ENCODE measurements at places on chromosomes 1 and 21.

DNA sequence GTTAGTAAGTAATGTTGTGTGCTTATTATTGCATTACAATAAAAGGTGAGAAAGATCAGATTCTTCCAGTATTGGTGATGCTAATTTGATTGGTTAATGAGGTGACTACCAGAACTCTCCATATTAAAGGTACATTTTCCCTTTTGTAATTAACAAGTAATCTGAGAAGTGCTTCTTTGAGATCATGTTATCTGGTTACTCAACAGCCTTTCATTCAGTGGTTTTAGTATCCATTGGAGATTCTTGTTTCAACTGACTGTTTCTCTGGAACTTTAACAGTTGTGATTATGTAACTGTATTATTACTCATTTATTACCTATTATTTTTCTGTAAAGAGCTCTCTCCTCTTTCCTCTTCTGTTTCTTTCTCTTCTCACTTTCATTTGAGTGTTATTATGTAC lies 86.7 kb downstream of the PEX14 start:
- DNase-seq = no peak

- DNase-seq = no peak
Observed at GRCh38 chr1:63797056-63797726, 23.4 kb downstream of the ROR1 start.

DNA sequence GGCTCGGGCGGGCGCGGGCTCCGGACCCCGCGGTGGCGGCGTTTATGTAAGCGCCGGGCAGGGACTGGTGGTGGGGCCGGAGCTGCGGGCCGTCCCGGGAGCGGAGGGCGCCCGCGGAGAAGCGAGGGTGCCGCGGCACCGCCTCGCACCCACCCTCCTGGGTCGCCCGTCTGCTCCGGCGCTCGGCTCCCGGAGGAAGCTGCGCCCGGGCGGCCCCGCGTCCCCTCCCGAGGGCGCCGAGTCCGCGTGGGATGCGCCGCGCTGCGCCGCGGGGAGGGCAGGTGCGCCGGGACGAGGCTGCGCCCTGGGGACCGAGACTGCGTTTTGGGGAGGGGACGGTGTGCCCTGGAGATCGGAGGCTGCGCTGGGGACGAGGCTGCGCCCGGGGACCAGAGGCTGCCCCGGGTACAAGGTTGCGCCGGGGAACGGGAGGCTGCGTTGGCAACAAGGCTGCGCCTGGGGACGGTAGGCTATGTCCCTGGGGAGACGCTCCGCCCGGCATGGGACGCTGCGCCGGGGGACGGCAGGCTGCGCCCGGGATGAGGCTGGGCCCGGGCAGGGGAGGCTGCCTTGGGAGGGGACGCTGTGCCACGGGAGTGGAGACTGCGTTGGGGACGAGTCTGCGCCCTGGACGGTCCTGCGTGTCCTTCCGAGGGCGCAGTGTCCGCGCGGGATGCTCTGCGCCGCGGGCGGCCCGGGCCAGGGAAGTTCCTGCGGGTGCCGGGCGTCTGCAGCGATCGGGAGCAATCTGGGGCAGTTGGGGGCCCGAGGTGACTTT lies 627 bp downstream of the ADARB1 start:
- peak; percentile 47 for DNase-seq

- no peak for DNase-seq
Observed at GRCh38 chr1:159827549-159827948, 876 bp downstream of the SLAMF8 start.

DNA sequence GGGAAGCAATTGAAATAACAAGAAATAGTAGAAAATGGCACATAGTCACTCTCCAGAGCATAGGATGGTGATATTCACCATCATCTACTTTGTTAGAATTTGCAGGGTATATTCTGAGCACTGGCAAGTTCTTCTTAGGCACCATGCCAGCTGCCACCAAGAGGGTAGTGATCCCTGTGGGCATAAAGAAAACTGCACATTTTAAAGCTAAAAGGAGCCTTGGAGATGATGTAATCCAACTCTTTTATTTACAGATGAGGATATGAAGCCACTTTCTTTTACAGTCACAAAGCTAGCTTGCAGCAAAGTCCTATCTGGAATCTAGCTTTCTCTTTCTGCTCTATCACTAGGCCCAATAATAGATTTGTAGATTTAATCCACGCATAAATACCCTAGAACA lies 69.0 kb downstream of the PTGER3 start:
- DNase-seq = no peak

DNA sequence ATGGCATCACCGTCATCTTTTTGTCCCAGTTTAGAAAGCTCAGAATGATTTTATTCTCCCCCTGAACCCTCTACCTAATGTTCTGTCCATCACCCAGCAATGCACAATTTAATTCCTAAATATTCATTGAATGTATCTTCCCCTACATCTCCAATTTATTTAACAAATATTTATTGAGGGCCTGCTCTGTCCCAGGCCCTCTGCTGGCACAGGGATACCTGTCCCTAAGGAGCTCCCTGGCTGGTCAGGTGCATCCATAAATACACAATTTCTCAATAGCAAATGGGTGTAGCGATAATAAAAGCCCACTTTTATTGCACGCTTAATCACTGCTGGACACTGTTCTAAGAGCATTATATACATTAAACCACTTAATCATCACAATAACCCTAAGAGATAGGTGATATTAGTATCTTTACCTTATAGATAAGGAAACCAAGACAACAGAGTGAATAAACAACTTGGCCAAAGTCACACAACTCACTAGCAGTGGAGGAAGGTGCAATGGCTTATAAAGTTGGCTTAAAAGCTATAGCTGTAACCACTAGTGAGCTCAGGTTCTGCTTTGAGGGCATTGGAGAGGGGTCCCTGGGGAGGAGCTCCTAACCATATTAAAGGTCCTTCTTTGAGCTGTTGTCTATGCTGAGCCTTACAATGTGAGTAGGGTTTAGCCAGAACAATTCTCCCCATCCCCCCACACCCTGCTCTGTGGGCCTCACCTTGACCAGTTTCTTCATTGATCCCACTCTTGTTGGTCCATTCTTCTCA lies 126.3 kb upstream of the JUN start:
- no peak for DNase-seq

GRCh38 chr1:160309571-160309970 lies 24.6 kb upstream of the PEX19 start:
- DNase-seq = no peak

DNA sequence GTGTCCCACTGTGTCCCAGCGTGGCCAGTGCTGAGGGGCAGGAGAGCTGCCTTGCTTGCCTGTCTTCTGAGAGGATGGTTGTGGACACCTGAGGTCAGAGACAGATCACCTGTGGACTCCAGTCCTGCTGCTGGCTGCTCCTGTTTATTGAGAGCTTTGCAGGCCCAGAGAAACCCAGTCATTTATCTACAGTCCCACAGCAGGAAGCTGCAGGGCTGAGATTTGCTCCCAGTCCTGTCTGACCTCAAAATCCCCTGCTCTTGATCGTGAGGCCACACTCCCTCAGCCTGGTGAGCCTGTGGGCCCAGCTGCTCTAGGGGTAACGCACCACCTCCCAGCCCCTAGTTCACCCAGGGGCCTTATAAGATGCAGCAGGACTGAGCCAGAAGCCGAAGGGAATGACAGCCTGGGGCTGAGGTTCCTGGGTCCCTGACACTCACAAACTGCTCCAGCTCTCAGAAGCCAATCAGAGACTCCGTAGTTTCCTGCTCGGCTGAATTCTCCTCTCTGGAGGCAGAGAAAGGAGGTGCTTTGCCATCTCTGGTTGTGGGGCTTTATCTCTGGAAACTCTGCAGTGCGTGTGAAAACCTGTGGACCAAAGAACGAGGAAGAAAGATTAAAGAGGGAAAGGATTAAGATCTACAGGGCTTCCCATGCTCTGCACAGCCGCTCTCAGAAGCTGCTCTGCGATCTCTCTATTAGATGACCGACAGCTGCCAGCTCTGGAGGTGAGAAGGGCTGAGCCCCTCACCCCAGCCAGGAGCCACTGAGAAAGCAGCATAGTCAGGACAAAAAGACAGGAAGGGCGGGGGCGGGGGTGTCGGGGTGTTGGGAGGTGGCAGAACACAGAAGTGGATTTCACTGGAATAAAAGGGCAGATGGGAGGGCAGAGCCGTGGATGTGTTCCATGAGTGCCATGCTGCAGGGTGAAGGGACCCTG lies 39.1 kb downstream of the UBIAD1 start:
- DNase-seq = no peak

- DNase-seq = no peak
Observed at GRCh38 chr1:45442272-45442671, 48.7 kb downstream of the TESK2 start.

DNA sequence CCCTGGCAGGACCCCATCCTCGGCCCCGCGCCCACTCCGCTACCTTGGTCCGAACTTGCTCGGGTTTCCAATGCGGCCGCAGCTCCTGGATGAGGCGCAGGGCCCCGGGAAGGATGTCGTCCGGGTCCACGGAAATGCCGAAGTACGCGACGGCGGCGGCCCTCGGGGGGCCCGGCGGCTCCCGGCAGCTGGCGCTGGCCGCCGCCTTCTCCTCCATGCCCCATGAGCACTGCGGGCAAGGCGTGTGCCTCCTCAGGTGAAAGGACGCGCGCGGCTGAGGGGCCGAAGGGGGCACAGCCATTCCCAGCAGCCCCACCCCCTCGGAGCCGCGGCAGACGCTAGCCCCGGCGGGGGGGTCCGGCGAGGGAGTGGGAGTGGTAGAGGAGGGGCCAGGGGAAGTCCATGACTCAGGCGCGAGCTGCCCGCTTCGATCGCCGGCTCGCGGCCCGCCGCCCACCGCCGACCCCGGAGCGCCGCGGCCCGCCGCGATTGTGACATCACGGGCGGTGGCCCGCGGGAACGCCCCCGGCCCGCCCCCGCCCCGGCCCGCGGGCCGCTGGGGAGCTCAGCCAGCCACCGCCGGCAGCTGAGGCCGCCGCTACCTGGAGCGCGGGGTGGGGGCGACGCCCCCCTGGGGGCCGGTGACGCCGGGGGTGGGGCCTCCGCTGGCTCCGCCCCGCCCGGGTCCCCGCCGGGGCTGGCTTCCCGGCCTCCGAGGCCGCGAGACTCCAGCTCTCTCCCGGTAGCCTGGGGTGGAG lies at the start of gene ETNK2:
Gene ETNK2 (minus strand): TSS at position 493 of the 758 bp plus-strand sequence. CDS start 192 bp downstream, at position 301.
- peak; percentile 70 for DNase-seq

DNA sequence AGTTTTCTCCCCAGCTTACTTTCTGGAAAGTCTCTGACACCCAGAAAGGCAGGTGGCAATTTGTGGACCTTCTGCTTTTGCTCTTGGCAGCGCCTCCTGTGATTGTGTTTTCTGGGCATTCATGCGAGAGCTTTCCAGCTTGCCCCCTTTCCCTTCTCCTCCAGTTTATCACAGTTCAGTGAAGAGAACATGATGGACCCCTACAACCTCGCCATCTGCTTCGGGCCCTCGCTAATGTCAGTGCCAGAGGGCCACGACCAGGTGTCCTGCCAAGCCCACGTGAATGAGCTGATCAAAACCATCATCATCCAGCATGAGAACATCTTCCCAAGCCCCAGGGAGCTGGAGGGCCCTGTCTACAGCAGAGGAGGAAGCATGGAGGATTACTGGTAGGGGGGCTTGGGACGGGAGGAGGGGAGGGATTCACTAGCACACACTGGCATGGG lies 24.3 kb upstream of the IKBKE start:
- no peak for DNase-seq

- no peak for DNase-seq
Observed at GRCh38 chr1:29644812-29645211, 408.5 kb downstream of the PTPRU start.

GRCh38 chr1:22567197-22567596 lies 3.9 kb downstream of the EPHA8 start:
- DNase-seq = no peak

DNA sequence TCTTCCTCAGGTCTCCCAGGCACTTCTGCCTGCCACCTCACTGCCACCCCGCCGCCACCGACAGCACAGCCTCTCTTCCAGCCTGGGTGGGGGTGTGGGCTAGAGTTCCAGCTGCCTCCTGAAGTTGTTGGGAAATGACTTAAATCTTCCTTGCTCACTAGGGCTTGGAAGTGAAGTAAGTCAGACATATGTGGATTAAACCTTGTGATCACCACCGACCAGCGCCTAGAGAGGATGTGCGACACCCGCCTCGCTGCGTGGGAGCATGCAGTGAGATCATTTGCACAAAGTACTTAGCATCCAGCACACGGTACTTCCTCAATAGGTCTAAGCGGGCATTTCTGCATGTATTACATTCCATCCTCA lies 71.4 kb upstream of the FAM20B start:
- DNase-seq = no peak

DNA sequence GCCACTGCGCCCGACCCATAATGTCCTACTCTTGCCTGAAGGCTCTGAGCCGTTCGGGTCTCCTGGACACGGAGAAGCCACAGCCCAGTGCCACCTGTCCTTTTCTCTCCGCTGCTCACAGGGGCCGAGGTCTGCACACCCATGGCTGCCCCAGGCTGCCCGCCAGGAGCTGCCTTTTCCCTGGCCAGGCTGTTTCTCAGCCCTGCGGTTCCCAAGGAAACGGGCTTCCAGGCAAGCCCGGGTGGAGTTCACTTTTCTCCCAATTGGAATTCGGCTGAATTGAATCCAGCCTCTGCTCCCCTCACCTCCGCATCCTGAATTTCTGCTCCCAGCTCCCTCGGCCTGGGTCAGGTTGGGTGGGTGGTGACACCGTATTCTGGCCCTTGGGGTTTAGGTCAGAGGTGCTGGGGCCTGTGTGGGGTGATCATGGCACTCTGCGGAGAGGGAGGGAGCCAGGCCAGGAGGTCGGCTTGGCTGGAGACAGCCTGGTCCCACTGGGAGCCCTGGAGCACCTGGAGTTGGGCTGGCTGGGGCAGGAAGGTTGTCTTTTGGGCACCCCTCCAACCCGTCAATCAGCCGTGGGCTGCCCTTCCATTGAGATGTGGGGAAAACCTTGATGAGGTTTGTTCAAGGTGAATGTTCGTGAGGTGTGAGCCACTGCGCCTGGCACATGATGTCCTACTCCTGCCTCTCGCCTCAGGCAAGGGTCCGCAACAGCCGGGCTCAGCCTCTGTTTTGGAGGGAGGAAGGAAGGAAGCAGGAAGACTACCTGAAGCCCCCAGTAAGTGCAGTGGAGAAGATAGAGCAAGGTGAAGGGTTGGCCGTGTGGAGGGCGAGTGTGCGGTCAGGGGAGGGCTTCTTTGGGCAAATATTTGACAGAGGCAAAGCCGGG lies 25.1 kb downstream of the RRP1 start:
- no peak for DNase-seq

- no peak for DNase-seq
Observed at GRCh38 chr1:167748906-167749305, 27.1 kb downstream of the MPZL1 start.

- no peak for DNase-seq
Observed at GRCh38 chr1:119791377-119791776, 19.9 kb downstream of the REG4 start.

GRCh38 chr1:57959531-57960241 lies 535.8 kb upstream of the DAB1 start:
- no peak for DNase-seq

DNA sequence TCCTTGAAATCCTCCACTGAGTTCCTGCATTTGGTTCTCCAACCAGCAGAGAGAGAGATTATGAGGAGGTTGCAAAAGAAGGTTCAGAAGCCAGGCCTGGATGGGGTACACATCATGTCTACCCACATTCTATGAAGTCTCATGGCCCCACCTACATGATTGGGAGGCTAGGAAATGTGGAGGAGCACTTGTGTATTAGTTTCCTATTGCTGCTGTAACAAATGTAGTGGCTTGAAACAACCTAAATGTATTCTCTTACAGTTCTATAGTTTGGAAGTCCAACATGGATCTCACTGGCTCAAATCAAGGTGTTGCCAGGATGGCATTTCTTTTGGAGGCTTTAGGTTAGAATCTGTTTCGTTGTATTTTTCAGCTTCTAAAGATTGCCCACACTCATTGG lies 134.2 kb upstream of the ZNF648 start:
- no peak for DNase-seq

- no peak for DNase-seq
Observed at GRCh38 chr1:112544011-112544688, 35.4 kb downstream of the WNT2B start.

Data from NCI-H1092 (cell line).